ENCODE measurements at places on chromosomes 16 and 17. TPM values are rescaled to one million over a fixed set of nuclear protein-coding genes. Genes with fewer than 3 reads are reported as not detected.

The SLC2A4 gene
- not detected for total RNA-seq

The CUEDC1 gene
- 0.29 TPM for total RNA-seq

The MT1M gene
- total RNA-seq = not detected

The CBFA2T3 gene
- 0.51 TPM for total RNA-seq

The TLCD2 gene
- 0.20 TPM for total RNA-seq

The CD19 gene
- not detected for total RNA-seq

The KRT20 gene
- total RNA-seq = not detected

The CASKIN2 gene
- total RNA-seq = 0.74 TPM

The CACNG3 gene
- total RNA-seq = not detected

The LDHD gene
- 0.27 TPM for total RNA-seq

The SLC12A3 gene
- total RNA-seq = not detected

The PYDC1 gene
- not detected for total RNA-seq

The KRT36 gene
- not detected for total RNA-seq
